ENCODE measurements at places on chromosomes 5 and 9.

- no peak for DNase-seq
Observed at GRCh38 chr5:87777877-87778276, 365.1 kb upstream of the CCNH start.

DNA sequence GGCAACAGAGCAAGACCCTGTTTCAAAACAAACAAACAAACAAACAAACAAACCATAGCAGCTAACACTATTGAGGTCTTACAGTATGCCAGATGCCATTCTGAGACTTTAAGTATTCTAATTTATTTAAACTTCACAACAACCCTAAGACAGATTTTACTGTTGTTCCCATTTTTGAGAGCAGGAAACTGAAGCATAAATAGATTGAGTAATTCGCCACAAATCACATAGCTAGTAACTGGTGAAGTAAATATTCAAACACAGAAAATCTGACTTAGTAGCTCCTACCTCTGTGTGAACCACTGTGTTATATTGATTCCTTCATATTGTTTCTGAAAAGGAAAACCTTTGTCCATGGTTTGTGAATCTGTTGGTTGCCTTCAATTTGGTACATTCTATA, 98.4 kb downstream of the UNC13B start:
- no peak for DNase-seq

DNA sequence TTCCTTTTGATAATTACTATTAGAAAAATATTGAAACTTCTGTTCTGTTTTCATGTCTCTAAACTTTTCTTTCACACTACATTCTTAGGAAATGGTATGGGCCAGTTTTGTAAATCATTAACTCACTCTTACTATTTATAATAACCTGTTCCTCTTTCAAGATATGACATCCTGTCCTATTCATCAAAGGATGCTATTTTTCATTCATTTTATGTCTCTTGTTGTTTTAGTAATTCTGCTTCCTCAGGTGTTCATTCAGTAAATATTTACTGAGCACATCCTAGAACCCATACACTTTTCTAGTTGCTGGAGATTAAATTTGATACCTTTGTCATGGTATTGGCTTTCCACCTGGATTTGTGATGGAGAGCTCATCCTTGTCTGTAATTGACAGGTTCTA, 58.0 kb downstream of the GDA start:
- no peak for DNase-seq

- no peak for DNase-seq
Observed at GRCh38 chr5:168006456-168007130, 284.9 kb upstream of the WWC1 start.

DNA sequence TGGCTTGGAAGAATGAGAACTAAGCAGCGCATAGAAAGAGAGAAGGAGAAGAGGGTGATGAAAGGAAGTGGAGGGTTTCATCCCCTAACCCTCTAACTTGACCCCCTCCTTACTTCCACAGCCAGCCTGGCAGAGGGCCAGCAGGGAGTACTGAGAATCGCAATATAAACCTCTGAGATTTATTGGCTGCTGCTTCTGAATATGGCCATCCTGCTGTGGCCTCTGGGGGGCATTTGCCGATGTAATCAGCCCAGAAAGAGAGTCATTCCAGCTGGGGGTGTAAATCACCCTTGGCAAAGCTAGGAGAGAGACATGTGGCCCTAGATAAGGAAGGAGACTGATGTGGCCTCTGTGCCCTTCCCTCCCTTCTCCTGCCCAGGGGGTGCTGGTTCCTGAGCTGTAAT, 960 bp upstream of the GFRA3 start:
- peak; percentile 55 for DNase-seq

GRCh38 chr5:54309276-54309675, 1.1 kb downstream of the ARL15 start:
- DNase-seq: no peak

- DNase-seq: no peak
Observed at GRCh38 chr9:35700031-35700430, 10.3 kb upstream of the TPM2 start.

DNA sequence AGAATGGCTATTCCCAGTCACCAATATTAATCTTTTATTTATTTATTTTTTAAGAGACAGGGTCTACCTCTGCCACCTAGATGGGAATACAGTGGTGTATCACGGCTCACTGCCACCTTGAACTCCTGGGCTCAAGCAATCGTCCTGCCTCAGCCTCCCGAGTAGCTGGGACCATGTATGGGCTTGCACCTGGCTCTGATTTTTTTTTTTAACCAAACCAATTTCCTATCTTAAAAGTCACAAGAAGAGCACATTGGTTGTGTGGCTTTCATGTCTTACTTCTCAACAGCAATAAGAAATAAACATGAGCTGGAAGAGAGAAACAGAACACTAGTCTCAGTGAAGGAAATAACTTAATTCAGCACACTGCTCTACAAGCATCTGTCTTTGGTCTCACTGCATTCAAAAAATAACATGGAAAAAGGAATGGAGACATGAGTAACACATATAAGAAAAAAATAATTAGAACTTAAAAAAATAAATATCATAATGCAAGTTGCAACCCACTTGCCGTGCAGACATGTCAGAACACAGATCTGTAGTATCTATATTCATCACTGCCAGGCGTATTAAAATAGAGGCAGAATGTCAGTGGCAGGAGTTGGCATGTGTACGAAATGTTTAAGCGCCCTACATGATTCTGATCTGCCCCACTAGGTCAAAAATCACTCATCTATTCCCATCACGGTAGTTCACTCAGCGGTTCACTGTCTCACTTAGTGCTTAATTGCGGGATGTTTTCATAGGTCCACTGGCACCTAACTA, 66.4 kb downstream of the EFNA5 start:
- no peak for DNase-seq

DNA sequence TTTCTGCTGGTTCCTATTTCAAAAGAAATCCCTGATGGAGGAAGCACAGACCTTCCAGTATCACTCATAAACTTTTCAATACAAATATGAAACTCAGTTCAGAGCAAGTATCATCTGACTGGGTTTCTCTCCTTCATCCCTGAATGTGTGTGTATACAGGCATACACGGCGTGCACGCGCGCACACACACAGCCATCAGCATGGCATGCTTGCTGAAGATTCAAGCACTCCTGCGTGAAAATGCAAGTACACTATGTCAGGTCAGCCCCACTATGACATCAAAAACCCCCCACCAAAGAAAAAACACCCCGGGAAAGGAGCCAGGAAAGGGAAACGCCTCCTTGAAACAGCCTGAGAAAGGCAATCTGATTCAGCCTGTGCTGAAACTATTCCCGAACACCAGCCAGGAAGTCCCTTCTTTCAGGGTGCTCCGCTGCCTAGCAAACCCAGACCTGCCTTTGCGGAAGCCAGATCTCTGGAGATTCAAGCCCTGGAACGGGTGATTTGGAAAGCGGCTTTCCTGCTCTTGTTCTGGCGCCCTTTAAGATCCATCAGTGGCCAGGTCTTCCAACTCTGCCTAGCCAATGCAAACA, 831 bp downstream of the KLHL3 start:
- peak; percentile 57 for DNase-seq

DNA sequence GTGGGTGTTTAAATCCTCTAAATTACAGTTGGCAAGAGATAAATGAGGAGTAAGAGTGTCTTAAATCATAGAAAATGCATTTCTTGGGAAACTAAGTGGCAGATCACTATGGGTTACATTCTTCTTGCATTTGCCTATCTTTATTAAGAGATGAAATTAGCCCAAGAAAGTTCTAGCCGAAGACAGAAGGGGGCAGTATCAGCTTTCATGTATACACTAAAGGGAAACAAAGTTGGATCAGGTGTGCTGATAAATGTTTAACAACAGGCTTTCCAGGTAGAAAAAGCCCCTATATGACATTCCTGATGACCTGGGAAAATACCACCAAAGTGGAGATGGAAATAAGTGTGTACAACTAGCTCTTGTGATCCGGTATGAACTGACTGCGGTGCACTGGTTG, 81.9 kb upstream of the TLR4 start:
- no peak for DNase-seq

DNA sequence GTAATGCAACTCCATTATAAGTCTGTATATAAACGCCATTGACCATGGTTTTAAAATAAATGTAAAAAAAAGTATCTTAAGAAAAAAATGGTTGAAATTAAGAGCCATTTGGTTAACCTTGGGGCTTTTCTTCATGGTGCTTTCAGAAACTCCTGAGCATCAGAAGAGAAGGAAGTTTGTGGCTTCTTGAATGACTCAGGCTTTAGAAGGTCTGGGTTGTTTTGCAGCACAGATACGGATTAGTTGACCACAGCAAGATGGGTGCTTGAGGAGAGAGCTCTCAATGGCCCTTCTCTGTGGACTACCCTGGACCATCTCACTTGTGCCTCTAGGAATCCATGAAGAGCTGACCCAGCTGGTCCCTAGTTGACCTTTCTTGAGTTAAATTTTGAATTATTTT, 189.5 kb downstream of the TMEM38B start:
- no peak for DNase-seq

- DNase-seq: no peak
Observed at GRCh38 chr5:94998670-94999069, 286.2 kb downstream of the MCTP1 start.

- DNase-seq: peak; percentile 33
Observed at GRCh38 chr9:12718482-12719026, 25.4 kb downstream of the TYRP1 start.

Measured in BE2C (cell line).